ENCODE measurements at places on chromosomes 12 and 14.
A peak's percentile ranks its signal among the peaks of the same experiment; 100 is the strongest.

DNA sequence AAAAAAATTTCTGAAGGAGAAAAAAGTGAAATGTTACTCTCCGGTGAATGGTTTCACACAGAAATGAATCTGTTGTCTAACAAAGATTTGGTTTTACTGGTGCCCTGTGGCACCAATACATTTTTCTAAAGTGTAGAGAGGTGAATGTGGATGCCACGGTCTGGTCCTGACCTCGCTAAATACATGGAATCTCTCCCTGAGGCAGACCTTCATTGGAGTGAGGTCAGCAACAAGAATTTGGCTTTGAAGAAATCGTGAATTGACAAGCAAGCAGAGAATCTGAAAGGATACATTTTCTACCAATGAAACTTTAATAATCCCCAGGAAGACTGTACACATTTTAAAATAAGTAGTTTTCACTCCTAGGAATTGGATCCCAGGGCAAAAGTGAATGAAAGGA, 81.2 kb upstream of the OTOGL start:
- DNase-seq = no peak

DNA sequence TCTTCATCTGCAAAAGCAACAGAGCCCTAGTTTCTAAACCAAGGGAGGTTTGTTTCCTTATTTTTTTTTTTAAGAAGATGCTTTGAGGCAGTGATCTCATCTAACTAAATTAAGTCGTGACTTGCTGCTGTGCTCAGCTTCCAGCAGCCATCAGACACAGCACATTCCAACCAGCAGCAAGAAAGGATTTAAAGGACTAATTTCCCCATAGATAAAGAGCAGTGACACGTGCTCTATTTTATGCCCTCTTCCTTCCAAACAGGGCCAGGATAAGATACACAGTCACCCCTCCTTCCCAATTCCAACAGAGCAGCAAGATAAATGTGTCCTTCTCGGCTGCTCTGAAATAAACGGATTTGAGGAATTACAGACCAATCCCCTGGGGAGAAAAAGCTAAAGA, 81.7 kb downstream of the PRKAB1 start:
- DNase-seq = no peak

DNA sequence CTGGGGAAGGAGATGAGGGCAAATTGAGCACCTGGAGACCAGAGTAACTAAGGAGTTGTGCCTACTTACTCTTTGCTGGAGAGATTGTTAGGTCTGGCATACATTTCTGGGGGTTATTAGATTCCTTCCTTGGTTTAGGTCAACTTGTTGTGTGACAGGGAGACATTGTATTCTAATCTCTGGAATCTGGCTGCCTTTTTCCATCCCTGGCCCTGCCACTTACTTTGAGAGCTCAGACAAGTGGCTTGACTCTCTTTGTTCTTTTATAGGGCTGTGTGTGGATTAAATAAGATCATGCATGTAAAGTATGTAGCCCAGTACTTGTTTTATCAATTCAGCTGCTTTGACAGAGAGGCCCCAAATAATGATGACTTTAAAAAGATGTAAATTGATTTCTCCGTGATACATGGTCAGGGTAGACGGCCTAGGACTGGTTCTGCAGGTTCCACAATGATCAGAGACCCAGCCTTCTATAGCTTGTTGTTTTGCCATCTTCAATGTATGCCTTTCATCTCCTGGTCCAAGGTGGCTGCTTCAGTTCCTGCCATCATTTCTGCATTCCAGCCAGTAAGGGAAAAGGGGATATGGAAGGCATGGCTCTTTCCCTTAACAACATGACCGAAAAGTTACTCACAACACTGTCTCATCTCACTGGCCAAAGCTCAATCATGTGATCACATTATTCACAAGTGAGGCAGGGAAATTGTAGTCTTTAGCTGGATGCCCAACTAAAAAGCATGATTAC, 72.6 kb downstream of the CHST11 start:
- DNase-seq = peak; percentile 51

- DNase-seq = no peak
Observed at GRCh38 chr14:105326891-105327694, 12.5 kb downstream of the PACS2 start.

DNA sequence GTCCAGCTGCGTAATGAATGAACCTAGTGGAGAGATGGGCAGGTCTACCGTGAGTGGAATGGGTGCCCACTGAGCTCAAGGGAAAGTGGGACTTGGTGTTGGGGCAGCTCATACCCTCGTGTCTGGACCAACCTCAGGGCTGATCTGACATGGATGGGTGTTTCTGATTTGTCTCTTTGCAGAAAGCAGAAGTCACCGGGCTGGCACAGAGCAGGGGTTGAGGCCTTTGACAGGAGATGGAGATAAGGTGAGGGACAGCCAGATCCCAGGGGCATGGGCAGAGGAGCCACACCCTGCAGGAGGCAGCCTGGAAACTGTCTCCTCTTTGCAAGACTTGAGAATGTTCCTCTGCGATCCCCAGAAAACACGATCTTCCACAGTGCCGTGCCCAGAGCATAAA, 20.9 kb upstream of the PPP1CC start:
- DNase-seq = no peak

DNA sequence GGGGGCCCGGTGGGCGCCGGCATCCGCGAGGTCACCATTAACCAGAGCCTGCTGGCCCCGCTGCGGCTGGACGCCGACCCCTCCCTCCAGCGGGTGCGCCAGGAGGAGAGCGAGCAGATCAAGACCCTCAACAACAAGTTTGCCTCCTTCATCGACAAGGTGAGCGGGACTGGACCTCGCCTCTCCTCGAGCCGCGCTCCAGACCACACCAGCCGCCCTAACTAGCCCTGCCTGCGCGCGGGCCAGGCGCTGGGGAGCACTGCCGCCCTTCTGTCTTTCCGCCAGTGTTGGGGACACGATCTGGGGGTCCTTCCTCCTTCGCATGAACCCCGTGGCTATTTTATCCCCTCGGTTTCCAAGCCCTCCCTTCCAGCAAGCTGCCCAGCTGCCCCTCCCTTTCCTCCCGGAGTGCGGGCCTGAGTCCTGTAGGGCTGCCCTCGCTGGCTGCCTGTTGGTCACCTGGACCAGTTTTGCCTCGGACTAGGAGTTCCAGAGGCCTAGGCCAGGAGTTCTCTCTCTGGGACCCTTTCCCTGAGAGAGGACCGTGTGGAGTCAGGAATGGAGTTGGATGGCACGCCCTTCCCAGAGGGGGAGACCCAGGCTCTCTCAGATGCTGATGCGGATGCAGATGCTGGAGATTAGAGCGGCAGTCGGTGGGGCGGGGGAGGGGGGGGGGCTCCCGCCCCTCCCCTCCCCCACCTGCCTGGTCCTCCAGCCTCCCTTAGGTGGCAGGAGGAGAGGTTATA, 592 bp downstream of the KRT7 start:
- DNase-seq = no peak

DNA sequence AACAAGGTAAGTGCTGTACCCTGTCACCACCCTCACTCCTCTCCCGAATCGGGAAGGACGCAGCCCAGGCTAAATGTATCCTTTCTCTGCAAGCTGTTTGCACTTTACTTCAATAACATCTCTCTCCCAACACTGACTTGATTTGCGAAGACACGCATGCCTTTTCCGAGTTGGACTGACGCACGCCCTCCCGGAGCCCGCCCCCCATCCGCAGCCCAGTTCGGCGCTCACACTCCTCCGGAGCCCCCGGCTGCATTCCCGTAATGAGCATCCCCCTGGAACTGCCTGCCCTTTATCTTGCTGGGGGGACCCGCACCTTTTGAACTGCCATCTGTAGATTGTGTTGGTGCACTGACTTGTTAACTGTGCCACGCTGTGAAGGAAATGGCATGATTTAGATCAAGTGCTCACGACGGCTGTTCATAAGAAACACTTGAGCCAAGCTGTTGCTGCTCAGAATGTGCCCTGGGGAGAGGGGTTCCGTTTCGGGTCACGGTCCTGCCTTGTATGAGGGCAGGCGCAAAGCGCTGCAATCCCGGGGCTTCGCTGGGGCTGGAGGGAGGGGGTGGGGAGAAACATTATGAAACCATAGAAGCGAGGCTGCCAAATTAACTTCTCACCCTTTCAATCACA, 176.6 kb upstream of the CDKN3 start:
- DNase-seq = peak; percentile 88

- DNase-seq = peak; percentile 96
Observed at GRCh38 chr12:78101113-78101876, 270.6 kb downstream of the NAV3 start.

DNA sequence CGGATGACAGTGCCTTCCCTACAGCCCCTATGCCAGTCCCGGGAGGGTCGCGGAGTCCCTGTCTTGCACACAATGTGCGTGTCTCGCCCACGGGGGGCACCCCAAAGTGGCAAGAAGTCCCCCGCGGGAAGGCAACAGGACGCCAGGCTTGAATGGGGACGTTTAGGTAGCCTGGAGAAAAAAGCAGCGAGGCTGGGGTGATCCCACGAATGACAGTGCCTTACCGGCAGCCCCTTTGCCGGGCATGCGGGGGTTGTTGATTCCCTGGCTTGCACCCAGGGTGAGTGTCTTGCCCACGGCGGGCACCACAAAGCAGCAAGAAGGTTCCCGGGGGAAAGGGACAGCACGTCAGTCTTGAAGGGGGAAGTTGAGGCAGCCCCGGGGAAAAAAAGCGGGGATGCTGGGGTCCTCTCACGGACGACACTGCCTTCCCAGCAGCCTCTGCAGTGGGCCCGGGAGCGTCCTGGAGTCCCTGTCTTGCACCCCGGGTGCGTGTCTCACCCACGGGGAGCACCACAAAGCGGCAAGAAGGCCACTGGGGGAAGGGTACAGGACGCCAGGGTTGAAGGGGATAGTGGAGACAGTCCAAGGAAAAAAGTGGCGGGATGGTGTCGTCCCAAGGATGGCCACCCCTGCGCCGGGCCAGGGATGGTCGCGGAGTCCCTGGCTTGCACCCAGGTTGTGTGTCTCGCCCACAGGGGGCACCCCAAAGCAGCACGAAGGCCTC, 156.8 kb upstream of the ALG10B start:
- no peak for DNase-seq

DNA sequence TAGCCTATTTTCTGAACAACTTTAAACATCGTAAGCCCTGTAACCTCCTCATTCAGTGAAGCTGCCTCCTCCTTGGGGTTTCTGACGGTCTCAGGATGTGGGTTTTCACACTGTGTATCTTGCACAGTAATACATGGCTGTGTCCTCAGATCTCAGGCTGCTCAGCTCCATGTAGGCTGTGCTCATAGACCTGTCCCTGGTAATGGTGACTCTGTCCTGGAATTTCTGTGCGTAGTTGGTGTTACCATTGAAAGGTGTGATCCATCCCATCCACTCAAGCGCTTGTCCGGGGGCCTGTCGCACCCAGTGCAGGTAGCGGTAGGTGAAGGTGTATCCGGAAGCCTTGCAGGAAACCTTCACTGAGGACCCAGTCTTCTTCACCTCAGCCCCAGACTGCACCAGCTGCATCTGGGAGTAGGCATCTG, 980.5 kb downstream of the TMEM121 start:
- no peak for DNase-seq

GRCh38 chr12:48183876-48184548, 568 bp downstream of the CCDC184 start:
- DNase-seq = peak; percentile 16

GRCh38 chr12:64889434-64890216, 65.2 kb downstream of the TBC1D30 start:
- no peak for DNase-seq

DNA sequence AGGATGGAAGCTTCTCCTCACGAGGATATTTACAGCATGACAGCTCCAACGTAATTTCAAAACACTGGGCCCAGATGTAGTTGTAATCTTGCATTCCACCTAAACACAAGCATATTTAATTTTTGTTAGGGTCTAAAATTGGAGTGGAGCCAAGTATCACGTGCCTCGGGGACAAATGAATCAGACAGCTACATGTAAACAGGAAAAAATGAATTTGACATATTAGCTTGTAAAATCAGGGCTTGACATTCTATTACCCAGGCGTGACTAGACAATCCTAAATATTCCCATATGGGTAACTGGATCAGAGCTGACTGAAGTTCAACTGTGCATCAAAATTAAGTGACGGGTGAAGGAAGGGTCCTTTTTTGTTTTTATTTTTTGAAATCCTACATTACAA, 59.0 kb downstream of the MDM2 start:
- no peak for DNase-seq

DNA sequence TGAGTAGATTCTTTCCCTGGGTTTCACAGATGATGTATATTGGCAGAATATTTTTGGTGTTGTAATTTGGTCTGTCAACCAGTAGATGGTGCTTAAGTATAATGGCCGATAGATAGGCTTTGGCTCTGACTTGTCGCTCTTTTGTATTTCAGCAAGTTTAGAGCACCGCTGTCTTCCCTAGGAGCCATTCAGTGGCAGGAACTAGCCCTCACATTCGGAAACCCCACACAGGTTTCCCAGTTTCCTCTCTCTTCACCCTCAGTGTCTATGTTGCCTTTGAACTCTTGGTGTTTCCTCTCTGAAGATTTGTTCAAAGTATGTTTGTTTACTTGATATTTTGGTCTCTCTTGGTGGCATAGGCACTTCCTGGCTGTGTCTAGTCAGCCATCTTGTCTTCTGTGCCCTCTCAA, 102.2 kb downstream of the GPHN start:
- DNase-seq = no peak

- no peak for DNase-seq
Observed at GRCh38 chr12:24678436-24678835, 270.5 kb downstream of the BCAT1 start.

DNA sequence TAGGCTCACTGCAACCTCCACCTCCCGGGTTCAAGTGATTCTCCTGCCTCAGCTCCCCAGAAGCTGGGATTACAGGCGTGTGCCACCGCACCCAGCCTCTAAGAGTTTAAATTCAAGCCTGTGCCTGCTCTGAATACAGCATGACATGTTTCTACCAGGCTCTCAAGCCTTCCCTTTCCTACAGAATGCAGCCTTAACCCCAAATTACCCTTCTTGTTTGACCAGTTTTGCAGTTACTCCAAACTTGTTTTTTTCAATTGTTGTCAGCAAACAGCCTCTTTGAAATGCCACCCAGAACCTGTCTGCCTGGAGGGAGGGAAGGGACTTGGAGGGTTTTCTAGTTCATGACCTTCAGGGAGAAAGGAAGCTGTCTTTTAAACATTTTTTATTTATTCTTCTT, 15.4 kb downstream of the GLTP start:
- peak; percentile 78 for DNase-seq

- DNase-seq = no peak
Observed at GRCh38 chr12:8563356-8563755, 22.7 kb upstream of the CLEC4E start.

DNA sequence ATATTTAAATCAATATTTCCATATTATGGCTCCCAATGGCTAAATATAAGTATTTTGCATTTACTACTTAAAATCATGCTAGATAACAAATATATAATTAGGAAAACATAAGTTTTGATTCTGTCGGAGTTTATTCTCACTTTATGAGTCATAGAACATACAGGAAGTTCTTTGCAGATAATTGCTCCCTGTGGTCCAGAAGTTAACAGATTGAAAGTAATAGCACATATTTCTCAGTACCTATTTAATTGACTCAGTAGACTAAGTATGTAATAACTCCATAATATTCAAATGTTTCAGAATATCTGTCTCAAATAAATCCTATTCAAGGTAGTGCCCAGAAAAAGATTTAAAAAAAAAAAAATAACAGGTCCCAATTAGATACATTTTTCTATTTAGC, 806.0 kb upstream of the ATXN7L3B start:
- DNase-seq = no peak

GRCh38 chr12:100671396-100672074, 98.1 kb downstream of the GAS2L3 start:
- no peak for DNase-seq

- DNase-seq = no peak
Observed at GRCh38 chr14:91599994-91600393, 89.9 kb upstream of the PPP4R3A start.
